NCI-H460 (cell line): ENCODE measurements at places on chromosomes 5 and 9.

DNA sequence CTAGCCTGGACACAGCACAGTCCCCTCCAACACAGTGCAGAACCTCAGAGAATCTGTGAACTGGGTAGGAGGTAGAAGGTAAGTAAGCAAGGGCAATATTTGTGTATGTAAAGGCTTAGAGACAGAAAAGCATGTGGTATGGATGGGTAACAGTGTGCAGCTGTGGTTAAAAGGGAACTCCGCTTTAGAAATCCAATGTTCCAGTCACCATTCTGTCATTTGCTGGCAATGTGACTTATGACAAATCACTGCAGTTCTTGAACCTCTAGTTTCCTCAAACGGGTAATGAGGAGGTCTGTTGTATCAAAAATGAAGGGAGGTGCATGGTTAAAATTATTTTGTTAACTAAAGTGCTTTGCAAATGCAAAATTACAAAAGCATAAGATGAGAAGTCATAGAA, 125.5 kb upstream of the IFNE start:
- no peak for DNase-seq

DNA sequence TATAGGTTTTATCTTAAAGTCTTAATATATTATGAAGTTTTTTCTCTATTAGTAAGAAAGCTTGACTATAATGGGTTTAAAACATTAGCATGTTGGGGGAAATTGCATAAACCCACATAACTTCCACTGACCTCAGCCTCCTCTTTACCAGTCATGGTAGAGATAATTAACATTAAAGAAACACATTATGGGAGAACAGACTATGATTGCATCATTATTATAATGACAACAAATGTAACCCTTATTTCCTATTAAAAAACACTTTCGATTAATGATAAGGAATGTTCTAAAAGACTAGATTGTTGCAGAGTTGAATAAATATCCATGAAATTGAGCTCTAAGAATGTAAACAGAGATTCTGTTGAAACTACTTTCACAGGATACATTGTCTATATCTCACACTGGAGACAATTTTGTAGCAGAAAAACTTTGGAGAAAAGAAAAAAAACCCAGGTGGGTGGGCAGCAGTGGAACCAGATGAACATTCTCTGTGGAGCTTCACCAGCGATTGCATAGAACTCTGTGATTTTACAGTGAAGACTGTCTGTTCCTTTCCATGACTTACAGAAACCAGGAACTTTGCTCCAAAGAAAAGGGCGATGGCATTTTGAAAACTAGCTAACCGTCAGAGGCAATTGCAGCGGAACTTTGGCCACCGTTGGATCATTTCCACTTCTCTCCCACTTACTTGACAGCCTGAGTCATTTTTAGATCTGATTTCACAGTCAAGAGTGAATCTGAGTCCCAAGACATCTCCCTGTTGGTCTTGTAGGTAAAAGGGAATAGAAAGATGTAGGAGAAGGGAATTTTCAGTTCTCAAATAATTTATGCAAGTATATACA, 21.0 kb upstream of the ERAP2 start:
- no peak for DNase-seq

GRCh38 chr5:60529001-60529400, 171.0 kb downstream of the DEPDC1B start:
- no peak for DNase-seq

DNA sequence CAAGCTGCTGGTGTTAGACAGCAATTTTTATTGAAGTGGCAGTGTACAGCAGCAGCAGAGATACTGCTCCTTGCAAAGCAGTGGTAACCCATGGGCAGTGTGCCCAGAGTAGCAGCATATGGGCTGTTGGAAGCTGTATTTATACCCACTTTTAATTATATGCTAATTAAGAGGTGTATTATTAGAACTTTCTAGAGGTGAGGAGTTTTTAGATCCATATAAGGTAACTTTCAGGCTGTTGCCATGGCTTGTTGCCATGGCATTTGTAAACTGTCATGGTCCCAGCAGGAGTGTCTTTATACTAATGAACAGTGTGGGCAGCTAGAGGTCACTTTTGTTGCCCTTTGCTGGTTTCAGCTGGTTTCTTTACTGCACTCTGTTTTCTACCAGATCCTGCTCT, 3.7 kb upstream of the PJA2 start:
- DNase-seq, result no peak

DNA sequence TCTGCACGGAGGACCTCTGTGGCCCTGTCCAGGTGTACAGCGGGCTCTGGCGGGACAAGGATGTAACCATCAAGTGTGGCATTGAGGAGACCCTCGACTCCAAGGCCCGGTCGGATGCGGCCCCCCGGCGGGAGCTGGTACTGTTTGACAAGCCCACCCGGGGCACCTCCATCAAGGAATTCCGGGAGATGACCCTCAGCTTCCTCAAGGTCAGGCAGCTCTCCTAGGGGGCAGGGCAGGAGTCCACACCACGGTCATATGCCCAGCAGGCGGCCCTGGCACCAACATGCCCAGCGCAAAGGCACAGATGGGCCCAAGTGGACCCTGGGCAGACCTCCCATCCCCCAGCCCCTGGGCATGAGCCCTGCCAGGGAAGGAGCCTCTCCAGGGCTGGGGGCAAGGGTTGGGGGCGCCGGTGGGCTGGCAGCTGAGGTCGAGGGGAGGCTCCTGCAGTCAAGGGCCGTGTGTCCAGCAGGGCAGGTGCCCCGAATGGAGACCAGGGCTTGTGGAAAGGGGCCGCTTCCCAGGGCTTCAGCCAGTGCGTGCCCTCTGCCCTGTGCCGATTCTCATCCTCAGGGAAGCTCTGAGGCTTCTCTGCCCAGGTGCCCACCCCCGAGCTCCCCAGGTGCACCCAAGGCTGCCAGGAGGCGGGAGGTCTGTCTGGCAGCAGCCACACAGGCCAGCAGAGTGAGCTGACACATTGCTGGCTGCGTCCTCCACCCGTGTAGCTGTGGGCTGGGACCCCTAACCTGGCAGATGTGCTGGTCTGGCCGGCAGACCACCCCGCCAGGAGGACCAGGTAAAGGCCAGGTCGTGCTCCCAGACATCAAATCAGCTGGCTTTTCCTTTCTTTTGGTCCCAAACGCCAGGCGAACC, 10.0 kb downstream of the DIPK1B start:
- no peak for DNase-seq

DNA sequence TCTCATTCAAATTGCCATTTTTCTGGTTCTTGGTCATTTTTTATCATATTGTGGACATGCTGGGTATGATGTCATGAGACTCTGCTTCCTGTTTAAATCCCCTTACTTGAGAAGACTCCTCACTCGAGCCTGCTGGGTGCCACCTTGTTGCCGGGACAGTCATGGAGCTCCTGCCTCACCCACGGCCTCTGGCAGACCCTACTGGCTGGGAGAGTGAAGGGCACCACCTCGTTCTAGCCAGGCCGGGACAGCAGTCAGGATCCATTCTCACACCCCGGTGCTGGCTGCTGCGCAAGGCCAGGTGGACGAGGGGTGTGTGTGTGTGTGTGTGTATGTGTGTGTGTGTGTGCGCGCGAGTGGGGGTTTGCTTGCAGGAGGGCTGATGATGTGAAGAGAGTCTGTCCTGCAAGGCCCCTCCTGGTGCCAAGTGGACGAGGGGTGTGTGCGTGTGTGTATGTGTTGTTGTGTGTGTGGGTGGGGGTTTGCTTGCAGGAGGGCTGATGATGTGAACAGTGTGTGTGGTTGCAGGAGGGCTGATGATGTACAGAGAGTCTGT, 4.4 kb downstream of the CEP72 start:
- peak; percentile 55 for DNase-seq

- DNase-seq, result no peak
These were observed 26.6 kb downstream of the MRPL22 start for GRCh38 chr5:154967421-154968024.

DNA sequence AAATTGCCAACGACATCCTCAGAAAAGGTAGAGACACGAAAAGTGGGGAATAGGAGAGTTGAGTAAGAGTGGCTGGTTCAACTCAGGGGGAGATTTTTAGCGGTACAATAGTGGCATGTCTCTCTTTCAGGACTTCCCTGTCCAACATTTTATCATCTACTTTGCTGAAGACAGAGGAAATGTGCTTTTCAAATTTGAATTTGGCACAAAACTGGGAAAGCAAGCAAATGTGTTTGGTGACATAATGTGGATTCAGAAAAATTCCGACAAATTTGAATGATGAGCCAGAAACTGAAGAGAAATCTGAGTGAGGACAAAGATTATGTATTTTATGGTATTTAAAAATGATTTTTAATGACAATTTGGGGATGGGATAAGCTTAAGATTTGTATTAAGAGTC, 33.6 kb upstream of the ZNF608 start:
- DNase-seq, result no peak

DNA sequence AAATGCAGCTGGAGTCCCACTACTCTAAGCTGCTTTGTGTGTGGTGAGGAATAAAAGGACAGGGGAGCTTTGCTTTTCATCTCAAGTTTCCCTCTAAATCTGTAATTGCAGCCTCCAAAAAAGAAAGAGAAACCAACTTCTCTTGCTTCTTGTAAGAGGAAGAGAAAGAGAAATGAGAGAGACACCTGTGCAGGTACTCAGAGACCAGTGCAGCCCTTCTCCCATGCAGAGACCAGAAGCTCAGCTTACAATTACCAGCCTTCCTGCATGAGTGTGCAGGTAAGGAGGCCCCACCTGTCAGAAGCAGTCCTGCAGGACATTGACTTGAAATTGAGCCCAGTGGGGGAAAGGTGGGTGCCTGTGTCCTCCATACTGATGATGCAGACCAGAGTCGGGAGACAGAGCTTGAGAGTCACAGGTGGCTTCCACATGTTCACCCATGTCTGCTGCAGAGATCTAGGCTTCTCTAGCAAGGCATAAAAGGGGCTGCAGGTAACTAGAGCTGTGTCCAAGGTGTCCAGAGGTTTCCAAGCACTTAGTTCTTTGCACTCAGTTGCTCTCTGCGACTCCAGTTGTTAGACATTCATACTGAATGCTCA, 15.3 kb upstream of the MED10 start:
- no peak for DNase-seq

GRCh38 chr5:103216137-103216536, 42.4 kb upstream of the MACIR start:
- DNase-seq, result no peak

DNA sequence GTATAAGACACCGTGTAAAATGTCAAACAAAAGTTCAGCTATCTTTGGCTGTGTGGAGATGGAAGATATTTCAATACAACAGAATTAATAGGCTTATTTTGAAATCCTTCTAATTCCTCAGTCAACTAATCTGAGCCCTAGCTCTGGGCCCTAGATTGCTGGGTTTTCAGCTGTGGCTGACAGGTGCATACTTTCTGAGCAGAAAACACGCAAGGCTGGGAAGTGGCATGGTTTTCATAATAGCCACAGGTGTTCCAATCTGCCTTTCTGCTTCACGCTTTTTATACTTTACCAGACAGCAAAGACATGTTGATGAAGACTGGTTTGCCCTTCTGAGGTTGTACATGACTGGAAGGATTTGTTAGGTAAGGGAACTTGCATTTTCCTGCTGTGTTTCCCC, 20.7 kb upstream of the XPA start:
- no peak for DNase-seq

DNA sequence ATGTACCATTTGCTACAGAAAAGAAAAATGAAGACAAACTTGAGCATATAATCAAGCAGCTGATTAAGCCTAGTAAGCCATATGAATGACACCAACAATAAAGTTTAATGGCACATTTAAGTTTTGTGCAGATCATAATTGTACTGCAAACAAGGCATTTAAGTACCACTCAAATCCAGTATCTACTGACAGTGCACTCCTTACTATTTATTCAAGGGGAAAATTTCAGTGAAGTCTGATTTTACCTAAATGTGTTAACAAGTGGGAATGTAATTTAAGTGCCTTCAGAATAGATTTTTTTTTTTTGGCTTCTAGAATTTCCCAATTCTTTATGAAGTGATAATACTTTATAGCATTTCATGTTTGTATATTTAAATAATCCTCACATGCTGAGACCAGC, 341.0 kb upstream of the POU5F2 start:
- no peak for DNase-seq

DNA sequence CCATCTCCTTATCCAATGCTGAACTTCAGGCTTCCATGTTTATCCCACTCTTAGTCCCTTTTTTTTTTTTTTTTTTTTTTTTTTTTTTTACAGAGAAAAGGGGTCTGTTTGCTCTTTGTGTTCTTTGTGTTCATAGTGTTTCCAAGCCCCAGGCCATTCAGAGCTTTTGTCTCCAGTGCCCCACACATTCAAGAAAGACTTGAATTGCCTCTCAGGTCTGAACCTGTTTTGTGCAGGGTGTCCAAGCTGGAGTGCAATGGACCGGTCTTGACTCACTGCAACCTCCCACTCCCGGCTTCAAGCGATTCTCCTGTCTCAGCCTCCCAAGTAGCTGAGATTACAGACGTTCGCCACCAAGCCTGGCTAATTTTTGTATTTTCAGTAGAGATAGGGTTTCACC, 191.2 kb downstream of the PALM2AKAP2 start:
- no peak for DNase-seq

DNA sequence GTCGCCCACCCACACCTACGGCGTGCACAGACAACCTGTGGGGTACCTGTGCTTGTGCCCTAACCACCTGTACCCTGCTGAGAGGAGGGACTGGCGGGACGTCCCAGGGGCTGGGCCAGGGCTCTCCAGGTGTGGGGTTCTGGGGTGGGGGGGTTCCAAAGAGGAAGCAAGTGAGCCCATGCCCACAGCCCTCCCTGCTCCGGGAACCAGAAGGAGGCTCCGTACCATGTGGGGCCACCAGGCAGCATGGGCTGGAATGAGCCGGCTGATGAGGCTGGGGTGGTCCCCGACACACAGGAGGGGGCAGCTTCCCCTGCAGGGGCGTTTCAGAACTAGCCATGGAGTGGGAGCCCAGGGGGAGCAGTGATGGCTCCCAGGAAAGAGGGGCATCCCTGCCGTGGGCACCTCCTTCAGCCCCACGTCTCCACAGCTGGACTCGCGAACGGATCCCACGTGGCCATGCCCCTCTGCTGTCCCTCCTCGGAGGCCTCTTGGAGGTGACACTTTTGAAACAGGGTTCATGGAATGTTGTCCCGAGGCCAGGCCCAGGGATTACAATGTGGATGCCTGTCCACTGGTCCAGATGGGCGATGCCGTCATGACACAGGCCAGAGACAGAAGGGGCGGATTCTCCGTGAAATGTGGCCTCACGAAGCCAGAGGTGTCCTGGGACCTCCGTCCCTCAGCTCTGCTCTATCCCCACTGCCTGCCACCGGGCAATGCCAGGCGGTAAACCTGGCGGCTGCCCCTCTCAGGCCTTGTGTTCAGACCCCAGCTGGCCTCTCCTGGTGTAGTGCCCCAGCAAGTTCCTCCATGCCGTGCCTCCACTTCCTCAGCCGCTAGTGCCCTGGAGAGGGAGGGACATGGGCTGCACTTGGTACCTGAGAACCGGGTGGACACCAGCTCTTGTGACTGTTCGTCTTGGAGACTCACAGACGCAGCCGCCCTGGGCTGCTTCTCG, 33.6 kb upstream of the IRX4 start:
- DNase-seq, result no peak
